Activated T-cell treated with anti-CD3 and anti-CD28 coated beads for 48 hours (primary cell): ENCODE measurements at places on chromosomes 2 and 18.

GRCh38 chr2:230985519-230986231 lies 10.2 kb upstream of the SPATA3 start:
- no peak for DNase-seq

DNA sequence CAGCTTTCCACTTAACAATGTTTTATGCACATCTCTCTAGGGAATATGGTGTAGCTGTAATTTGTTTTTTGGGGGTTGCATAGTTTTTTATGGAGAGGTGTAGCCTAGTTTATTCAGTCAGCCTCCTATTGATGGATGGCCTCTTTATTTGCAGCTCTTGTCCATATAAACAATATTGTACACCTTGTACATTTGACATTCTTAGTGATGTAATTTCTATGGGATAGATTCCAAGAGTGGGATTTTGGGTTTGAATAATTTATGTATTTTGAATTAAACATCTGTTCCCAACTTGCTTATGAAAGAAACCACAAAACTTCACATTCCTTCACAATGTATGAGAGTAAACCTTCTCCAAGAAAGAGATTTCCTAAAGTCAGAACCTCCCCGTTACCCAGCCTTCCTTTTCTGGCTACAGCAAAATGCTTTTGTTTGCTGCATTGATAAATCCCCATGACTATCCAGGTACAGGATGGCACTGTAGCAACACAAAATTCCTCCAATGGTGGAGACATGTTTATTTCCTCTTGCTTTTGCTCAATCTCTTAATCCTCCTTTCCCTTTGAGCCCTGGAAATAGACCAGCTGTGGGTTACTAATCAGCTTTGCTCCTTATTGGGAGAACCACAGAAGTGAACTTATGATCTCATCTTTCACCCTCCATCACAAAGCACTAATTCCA lies 58.4 kb upstream of the GALR1 start:
- no peak for DNase-seq

GRCh38 chr2:210681491-210681890 lies 125.1 kb downstream of the CPS1 start:
- DNase-seq, result no peak

DNA sequence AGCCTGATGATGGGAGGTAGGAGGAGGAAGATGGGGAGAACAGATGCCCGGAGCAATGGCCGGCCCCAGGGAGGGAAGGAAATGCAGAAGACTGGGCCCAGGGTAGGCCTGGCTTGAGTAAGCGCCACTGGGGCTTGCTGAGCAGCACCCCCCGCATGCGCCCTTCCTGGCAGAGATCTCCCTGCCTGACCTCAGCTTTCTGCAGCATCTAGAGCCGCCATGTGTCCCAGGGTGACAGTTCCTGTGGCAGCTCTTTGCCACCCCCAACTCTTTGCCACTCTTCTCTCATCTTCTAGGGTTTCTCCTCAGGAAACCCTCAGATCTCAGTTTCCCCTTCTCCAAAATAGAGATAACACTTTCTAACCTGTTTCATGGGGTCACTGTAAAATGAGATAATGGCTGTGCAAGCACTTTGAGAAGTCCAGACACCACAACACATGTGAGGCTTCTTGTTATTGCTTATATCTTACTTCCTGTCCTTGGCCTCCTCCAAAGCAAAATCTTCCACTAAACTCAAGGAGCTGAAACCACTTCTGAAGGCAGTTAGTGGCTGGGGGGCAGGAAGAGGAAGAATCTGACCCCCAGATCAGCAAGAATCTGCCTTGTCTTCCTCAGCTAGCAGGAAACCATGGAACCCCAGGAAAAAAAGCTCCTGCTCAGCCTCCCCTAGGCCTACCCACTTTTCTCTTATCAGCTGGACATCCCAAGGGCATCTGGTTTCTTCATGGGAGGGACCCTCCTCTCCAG lies 64.9 kb downstream of the EPAS1 start:
- DNase-seq, result no peak

DNA sequence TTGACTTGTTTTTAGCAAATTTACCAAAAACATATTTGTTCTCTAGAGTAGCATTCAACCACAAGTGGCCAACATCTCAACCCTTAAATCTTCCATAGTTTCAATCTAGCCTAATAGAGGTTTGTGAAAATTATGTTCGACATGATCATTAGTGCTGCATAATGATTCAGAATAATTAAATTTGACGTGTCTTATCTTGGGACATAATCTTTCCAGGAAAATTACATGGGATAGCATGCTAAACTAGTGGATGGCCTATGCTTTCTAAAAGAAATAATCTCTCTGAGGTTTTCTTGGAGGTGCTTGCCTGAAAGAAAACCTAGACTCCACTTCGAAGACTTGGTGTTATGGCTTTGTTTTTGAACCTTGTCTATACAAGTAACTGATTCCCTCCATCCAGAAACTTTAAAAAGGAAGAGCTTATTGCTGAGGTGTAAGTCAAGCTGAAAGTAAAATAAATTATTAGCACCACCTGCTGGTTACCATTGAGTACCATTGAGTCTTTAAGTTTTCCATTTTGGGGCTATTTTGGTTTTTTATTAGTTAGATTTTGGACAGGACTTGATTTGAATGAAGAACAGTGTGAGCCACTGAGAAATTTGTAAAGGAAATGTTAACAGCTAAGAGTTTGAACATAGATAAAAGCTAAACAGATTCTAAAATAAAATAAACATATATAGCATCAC lies 32.7 kb downstream of the COX7A2L start:
- no peak for DNase-seq

DNA sequence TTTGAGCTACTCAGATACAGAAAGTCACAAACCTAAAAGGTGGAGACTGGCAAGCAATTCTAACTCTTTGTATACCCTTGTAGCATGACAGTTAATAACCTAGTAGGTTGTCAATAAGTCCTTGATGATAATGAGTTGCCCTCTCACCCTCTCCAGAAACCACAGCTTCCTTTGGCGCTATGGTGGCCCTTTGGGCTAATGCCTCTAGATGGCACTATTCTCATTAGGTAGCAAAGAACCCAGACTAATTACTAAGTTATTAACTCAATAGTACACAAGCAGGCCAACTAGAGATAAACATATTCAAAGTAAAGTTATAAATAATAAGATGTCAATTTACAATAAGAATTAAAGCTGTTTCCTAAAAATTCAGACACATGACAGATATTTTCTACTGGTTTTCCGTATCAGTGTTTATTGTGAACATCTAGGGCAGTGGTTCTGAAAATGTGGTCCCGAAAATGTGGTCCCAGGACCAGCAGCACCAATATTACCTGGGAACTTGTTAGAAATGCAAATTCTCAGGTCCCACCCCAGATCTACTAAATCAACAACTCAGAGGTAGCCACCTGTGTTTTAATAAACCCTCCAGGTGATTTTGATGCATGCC lies 41.1 kb downstream of the LDAH start:
- DNase-seq, result no peak

GRCh38 chr2:28507796-28508764 lies 12.2 kb downstream of the PLB1 start:
- peak; percentile 31 for DNase-seq

- DNase-seq, result no peak
Observed at GRCh38 chr2:217899231-217900009, 103.4 kb downstream of the TNS1 start.

DNA sequence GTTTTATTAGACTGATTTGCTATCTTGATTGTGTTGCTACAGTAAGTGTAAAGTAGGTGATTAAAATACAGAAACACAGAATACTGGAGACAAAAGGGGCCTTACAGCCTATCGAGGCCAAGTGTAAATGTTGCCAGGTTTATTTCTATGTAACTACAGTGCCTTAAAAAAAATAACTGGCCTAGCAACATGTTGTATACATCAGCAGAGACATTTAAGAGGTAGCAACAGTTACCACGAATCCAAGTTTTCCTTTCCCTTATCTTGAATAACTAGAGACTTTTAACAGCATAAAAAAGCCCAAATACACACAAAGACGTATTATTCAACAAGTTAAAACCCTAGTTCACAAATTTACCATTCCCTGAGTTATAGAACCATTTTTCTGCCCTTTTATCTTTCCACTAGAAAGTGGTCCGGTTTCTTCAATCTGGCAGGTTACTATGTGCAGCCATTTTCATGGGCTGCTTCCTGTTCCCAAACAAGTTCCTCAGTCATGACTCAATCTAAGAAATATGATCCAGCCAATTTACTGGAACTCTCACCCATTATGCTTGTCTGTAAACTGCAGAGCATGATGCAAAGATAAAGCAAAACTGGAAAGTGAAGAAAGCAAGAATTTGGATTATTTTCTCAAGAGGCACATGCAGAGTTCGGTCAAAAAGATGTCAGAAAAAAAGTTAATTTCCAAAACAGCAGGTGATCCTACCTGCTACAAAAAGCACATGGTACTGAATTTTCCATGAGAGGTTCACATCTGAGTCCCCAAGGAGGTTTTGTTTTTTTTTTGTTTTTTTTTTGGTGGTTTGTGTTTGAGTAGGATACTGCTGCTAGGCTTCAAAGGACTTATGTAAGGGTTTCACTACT lies 22.2 kb downstream of the NFE2L2 start:
- DNase-seq, result no peak

DNA sequence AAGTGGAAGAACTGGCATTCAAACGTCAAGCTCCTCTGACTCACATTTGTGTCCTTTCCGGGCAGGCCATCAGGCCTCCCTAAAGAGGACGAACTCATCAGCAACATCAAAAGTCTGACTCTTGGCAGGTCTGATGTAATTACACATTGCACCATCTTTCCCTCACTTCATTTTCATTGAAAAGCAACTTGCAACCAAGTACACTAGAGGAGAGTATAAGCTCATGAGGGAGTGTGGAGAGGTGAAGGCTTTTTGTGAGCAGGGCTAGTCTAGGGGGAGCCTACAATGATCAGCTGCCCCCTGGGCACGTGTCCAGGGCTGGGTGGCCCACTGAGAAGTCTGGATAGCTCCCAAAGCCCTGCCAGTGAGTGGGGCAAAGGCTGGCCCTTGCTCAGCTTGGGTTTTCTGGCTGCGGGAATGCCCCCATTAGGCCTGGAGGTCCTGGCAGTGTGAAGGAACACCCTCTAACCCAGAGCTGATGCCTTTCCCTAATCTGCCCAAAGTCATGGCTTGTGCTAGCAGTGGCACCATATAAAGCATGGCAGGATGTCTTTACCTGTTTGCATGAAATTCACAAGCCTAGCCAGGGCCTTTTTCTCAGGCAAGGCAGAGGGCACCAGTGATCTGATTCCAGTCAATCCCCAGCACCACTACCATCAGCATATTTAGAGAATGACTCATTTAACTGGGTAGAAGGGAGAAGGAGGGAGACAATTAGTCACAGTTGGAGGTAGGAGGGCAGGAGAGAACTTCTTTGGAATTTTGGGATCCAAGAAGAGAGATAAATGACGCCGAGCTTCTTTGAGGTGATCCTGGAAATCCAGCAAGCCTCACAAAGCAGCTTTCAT lies 8.5 kb upstream of the DAW1 start:
- no peak for DNase-seq

- DNase-seq, result peak; percentile 71
Observed at GRCh38 chr2:171160119-171160955, at the start of gene TLK1. TSS of gene TLK1 (minus strand) at chr2:171160893. CDS start at chr2:171160428, 465 bp downstream.

DNA sequence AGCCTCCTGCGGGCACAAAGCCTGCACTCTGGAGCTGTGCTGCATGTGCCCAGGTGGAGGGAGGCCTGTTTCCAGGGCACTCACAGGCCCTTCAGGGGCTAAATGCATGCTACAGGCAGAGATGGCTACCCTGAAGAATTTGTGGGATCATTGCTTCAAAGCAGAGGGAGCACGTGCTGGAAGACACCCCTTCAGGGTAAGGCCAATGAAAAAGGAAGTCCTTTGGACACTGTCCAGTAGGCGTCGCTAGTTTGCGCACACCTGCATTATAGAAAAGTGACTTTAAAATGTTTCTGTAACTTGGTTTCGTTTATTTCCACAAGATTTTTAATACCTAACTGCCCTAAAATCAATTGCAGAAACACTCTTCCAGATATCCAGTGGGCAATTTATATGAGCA lies 325.3 kb downstream of the ZNF516 start:
- DNase-seq, result no peak

DNA sequence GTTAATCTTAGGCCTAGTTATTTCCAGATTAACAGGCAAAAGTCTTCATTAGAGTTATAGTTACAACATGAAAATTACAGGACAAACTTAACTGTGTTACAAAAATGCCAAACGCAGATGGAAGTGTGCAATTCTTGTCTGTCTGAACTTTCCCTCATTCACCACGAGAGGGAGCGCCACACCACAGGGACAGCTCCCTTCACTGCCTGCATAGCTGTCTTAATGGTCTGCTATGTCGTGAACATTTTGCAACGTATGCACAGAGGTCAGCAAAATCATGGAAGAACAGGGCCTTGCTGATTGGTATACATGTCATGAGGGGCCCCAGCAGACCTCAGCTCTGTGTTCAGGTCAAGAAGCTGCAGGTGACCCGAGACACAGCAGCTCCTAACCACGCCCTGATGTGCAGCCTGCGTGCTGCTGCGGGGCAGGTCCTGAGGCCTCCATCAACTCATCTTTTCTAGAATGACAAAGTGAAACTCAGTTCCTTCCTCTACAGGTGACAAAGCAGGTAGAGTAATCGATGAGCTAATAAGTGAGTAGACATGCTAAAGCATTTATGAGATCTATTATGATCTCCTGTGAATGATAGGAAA lies 78.8 kb upstream of the ATP8B1 start:
- DNase-seq, result peak; percentile 25

DNA sequence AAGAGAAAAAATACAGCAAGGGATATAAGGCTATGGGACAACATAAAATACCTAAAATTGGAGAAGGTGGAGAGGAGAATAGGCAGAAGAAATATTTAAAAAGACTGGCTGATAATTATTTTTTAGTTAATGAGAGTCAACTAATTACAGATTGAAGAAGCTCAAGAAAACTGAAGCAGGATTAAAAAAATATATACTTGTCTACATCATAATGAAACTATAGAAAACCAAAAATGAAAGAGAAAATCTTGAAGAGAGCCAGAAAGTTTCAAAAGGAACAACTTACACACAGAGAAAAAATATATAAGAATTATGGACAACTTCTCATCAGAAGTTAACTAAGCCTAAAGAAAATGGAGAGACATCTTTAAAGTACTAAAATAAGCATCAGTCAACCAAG lies 62.9 kb upstream of the APCDD1 start:
- no peak for DNase-seq

DNA sequence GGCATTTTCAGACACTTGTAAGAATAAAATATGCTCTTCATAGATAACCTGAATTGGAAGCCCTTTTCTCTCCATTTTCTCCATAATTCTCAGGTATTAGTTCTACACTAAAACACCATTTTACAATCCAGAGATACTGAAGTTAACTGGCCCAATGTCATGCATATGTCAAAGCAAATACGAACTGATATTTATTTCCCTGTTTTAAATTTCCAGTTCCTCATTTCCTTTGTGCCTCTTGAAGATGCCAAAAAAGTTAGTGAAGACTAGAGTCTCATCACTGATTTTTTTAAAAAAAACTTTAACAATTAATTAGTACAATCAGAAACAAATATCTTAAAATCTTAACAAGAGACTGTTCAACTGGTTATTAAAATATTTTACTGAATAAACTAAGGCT lies 52.8 kb upstream of the ITGB6 start:
- no peak for DNase-seq

GRCh38 chr18:2459886-2460285 lies 111.4 kb downstream of the METTL4 start:
- no peak for DNase-seq

GRCh38 chr2:3041841-3042600 lies 335.6 kb downstream of the EIPR1 start:
- no peak for DNase-seq

GRCh38 chr2:227103583-227103982 lies 60.4 kb downstream of the COL4A4 start:
- DNase-seq, result no peak
